ENCODE measurements at places on chromosomes 7 and 10.

- no peak for DNase-seq
Observed at GRCh38 chr7:134246761-134247160, 70.0 kb downstream of the SLC35B4 start.

DNA sequence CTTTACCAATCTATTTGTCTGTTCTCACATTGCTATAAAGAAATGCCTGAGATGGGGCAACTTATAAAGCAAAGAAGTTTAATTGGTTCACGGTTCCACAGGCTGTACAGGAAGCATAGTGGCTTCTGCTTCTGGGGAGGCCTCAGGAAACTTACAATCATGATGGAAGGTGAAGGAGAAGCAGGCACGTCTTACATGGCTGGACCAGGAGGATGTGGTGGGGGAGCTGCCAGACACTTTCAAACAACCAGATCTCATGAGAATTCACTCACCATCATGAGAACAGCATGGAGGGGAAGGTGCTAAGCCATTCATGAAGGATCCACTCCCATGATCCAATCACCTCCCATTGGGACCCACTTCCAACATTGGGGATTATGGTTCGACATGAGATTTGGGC is 64.8 kb upstream of the SEPHS1 start:
- no peak for DNase-seq

- no peak for DNase-seq
Observed at GRCh38 chr7:133859231-133859630, 267.9 kb upstream of the LRGUK start.

DNA sequence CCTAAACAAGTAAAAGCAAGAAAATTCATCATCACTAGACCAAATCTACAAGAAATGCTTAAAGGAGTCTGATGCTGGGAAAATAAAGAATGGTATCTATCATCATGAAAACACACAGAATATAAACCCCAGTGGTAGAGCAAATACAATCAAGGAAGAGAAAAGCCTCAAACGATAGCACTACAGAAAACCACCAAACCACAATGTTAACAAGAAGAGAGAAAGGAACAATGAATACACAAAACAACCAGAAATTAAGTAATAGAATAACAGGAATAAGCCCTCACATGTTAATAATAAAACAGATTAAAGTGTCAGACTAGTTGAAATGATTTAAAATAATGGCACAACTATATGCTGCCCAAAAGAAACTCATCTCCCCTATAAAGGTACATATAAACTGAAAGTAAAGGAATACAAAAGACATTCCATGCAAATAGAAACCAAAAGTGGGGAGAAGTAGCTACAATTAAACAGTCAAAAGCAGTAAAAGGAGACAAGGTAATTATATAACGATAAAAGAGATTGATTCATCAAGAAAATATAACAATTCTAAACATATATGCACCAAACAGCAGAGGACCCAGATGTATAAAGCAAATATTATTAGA is 77.3 kb downstream of the JMJD1C start:
- no peak for DNase-seq

DNA sequence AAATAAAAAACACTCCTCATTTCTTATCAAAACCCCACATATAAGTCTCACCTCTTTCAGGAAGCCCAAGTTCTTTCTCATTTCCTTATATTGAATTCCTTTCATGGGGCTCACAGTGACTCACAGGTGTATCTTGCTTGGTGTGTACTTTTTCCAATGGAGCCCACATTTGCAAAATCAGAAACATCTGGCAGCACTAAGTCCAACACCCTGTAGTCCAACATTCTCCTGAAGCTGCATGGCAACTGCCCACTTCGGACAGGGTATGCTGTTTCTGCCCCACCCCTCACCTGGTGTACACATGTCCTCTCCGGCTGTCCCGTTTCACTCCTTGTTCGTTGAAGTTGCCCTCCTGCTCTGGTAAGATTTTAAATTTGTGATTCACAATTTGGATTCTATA is 544.1 kb downstream of the SORCS3 start:
- no peak for DNase-seq

GRCh38 chr10:103748020-103748419 is 107.4 kb downstream of the SH3PXD2A start:
- no peak for DNase-seq

- DNase-seq = no peak
Observed at GRCh38 chr7:139930286-139930965, 101.4 kb downstream of the TBXAS1 start.

DNA sequence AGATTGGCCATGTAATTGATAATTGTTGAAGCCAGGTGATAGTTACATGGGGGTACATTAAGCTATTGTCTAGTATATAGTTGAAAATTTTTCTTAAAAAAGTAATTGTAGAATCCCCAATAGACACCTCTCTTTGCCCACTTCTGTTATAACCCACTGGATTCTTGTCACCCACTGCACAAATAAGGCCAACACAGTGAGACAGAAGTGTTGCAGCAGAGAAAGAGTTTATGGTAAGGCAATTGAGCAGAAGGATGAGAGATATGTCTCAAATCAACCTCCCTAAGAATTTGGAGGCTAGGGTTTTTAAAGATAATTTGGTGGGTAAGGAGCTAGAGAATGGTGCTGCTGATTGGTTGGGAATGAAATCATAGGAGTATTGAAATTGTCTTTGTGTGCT is 270.3 kb upstream of the TAC1 start:
- no peak for DNase-seq

DNA sequence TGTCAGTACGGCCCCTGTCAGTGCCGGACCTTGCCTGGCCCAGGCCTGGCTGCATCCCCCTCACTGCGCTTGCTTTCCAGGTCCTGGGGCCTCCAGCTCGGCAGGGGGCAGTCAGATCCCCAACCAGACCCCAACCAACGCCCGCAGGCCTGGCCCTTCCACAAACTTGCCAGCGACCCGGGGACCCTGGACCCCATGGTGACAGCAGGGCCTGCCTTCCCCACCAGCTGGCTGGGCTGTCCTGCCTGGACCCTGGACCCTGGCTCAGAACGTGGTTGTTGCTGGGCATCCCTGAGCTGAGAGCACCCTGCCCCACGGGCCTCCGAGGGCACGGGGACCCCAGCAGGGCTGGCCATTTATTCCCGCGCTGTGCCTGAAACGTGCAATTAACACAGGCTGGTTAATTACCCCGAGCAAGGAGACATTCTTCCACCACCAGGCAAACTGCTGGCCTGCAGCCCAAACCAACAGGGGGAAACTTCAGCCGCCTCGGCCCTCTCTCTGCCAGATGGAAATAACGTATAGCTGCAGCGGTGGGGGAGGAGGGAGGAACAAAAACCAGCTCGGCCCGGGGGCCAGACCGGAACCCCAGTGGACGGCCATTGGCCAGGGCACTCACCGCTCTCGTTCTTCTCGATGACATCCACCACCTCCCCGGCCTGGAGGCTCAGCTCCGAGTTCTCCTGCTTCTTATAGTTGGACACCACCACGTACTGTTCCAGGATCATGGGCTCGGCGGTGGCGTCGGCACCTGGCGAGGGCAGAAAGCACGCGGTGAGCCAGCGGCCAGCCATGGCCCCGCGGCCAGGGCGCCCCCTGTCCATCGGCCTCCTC is 167.1 kb downstream of the NEURL1 start:
- no peak for DNase-seq

DNA sequence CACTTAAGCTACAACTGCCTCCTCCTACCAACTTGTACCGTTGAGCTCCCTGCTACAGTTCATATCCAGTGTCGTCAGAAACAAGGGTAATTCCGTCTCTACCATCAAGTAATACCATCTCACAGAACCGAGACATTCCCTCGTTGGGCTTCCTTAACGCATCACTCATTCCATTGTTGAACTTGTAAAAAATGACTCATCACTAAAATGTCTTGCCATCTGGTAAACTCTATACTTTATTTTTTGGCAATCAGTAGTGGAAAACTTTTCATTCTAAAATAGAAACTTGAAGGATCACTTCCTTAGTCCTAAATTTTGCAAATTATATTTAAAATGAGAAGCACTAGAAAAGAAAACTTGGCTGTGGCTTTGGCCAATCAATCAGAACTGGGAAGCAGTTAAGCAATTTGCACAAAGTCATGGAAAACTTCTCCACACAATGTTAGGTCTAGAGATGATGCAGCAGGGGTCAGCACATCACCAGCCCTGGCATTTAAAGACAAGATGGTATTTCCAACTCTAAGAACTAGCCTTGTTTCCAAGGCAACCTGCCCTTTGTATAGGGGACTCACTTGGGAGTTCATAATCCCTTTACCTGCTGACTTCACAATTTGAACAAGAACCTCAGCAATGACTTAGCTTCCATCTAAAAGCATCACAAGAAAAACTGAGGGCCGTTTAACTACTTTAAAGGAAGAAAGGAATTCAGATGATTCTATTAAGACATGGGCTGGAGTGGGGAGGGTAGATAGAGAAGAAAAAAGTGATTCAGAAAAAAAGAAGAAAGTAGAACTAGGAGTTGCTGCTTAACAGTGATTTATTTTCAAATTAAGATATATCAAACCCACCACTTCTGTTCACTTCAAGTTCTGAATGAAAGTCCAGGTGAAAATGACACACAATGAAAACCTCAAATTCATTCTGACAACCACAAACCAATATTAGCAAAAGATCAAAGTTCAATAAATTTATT is 288.1 kb downstream of the PARD3 start:
- no peak for DNase-seq

DNA sequence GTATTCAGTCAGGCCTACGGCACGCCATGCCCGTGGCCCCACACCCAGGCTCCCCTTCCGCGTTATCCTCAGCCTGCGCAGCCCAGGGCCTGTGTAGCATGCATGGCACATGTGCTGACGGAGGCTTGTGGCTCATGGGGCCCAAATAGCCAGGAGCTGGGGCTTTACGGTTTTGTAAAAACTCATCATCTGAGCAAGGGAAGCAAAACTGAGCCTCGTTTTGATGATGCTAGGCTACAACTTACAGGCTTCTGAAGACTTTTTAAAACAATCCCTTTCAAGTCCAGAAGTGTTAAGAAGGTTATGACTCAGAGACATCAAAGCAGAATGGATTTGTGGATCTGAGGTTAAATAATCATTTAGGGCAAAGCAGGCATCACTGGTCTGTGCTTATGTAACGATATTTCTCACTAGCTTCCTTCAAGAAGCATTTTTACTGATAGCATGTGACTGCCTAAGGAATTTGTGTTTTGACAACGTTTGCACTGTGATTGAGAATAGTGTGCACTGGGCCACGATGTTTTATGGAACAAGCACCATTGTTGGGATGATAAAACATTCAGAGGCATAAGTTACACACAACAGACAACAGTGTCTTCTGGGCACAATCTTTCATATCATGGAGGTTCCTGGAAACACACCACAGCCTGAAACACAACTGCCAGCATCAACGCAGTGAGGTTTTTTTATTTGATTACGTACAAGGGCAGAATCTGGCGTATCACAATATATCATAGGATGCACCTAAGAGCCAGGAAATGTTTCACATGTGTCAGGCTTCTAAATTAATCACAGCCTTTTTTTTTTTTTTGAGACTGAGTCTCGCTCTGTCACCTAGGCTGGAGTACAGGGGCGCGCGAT is 274.3 kb downstream of the CCDC3 start:
- DNase-seq = no peak

DNA sequence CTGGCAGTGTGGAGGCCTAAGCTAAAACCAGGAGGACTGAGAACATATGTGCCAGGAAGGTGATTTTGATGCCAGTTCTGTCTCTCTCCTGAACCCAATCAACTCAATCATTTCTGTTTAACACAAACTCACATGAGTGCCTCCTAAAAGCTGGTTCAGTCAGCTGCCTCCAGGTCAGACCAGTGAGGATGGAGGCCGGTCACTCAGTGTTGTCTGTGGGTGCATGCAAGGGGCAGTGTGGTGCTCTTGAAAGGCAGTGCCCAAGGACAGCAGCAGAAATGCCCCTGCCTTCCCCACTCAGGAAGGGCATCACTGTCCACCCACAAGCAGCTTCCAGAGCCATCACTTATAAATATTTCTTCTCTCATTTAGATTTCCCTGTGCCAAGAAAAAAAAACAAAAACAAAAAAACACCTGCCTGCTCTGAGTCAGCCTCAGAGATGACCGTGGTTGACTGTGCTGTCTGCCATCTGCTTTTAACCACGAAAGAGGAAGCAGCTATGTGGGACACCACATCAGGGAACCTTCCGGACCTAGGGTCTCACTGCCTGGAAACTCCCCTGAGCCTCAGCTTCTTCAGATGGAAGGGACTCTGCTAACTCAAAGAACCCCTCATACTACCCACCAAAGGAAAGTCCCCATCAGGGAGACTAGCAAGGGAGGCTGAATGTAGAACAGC is 39.1 kb downstream of the VOPP1 start:
- DNase-seq = no peak

DNA sequence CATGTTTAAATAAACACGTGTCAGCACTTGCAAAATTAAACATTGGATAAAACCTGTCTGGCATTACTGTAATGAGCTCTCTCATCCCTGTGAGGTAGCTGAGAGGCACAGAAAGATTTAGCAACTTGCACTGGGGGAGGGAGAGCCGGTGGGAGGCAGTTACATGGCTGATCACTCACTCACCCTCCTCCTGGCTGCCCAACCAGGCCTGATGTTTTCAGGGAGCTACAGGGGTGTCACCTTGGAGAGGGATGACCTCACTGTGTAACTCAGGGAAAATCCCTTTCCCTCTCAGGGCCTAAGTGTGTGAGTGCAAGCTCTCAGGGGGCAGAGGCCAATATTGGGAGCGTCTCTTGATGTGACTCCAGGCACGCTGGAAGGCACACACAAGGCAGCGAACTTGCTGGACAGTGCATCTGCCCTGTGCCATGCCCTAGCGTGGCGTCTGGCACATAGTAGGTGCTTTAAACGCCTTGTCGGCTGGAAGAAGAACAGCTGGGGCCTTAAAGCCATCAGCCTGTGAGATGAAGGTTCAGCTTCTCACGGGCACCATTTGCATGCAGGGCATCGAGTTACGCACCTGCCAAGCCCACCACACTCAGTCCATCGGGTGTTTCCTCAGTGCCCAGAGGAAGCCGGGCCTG is 51.1 kb downstream of the ELFN1 start:
- DNase-seq = no peak

DNA sequence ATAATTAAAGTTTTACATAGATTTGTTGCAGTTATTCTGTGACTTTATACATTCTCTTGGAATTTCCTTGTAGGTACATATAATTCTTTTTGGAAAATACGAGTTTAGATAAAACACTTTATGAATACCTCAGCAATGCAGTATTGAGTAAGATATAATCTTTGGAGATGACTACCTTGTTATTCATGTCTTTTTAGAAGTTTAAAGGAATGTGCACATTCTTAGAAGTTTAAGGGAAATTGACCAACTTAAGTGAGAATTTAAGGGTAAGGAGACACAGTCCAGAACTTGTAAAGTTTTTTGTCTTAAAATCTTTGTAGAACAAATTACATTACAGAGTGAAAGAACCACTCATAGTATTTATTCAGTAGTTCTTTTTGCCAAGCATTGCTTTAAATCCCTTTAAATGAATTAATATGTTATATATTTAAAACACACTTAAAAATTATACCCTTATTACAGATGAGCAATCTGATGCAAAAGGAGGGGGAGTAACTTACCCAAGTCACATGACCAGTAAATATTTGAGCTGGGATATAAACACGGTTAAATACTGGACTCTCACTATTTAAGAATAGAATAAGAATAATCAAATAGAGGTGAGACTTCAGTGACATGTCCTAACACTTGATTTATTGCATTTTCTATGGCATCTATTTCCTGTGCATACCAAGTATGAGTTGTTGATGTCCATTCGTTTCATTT is 139.5 kb upstream of the FERD3L start:
- DNase-seq = no peak

Data from nucleus accumbens (tissue), 56 donors.